KBM-7 (cell line): ENCODE measurements at places on chromosomes 7 and 10.

DNA sequence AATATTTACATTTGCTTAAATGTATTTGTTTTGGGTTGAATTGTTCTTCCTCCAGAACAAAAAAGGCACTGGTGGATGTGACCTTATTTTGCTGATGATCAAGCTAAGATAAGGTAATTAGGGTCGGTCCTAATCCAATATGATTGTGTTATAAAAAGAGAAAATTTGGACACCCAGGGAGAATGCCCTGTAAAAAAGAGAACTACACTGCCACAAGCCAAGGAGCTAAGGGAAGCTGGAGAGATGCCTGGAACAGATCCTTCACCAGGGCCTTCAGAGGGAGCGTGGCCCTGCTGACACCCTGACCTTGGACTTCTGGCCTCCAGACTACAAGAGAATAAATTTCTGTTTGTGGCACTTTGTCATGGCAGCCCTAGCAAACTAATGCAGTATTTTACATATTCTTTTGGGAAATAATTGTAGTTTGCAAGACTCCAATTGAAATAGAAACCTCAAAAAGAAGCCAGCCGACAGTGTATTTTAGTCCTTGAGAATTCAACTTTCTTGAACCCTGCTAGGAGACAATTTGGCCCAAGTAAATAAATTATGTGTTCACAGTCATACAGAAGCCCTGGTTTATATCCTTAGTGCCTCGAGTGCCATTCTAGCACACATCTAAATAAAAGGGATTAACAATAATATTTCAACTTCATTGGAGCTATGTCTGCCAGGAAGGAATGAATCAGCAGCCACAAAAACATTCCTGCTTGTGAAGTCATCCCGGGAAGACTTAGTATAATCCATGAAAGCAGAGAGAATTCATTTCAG is 164.6 kb downstream of the PKD1L1 start:
- DNase-seq, result no peak

DNA sequence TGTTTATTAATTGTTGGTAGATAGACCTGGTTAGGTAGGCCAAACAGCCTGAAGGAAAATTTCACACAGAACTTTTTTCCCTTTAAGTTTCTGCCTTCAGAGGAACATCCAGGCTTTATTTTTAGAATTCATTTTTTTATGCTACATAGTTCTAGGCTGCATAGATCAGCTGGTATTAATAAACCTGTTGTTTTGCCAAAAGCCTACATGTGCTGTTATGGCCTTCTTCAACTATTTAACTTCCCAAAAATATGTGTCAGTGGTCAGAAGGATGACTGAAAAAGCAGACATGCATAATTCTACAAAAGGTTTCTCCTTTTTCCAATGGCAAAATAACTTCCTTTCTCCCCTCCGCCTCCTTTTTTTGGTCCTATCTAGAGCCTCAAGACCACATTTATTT is 303.0 kb upstream of the DKK1 start:
- no peak for DNase-seq

- DNase-seq, result no peak
These were observed 15.2 kb downstream of the SND1 start for GRCh38 chr7:127667017-127667670.

DNA sequence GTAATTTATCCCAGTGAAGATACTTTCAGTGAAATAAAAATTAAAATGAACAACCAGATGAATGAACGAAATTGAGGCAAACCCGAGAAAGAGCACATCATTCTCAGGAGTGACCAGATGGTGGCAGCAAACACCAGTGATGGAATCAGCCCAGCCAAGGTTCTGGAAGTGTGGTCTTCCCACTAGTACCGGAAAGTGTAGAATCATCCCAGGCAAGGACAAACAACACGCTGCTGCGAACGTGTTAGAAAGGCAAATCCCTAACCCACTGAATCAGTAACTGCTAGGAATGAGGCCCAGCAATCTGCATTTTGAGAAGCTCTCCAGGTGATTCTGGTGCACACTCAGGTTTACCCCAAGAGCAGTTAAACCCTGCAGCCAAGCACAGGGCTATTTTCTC is 15.5 kb upstream of the SLC18A3 start:
- DNase-seq, result peak; percentile 57

- DNase-seq, result no peak
These were observed 119.0 kb downstream of the OAT start for GRCh38 chr10:124299696-124300095.

DNA sequence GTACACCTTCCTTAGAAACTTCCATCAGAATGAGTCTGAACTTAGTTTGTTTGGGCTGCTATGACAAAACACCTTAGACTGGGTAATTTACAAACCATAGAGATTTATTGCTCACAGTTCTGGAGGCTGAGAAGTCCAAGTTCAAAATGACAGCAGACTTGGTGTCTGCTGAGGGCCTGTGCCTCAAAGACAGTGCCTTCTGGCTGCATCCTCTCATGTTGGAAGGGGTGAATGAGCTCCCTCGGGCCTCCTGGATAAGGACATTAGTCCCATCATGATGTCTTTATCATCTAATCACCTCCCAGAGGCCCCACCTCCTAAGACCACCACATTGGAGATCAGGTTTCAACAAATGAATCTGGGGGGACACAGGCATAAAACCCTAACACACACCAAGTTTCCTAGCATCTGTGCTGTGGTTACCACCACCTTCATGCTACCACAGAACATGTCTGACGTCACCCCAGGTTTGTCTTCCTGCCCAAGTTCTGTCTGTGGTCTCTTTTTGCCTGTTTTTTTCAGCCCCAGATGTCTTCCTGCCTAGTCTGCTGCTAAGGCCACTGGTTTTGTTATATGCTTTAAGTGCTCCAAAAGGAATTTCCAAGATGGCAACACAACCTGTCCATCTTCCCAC is 150.9 kb upstream of the COBL start:
- no peak for DNase-seq

DNA sequence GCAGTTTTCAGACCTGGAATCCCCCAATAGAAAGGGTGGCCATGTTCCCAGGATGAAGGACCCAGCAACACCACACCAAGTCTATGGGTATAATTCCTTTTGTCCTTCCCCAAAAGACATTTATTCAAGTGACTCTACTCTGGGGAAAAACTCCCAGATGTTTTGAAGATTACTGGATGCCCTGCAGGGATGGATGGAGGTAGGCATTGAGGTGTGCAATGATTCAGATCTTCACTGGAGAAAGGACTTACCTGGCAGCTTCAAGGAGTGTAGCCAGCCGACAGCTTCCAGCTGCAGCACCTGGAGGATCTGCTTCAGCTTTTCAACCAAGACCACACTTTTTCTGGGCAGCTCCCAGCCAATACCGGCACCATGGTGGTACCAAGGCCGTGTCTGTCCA is 172.0 kb downstream of the BAMBI start:
- DNase-seq, result no peak

- no peak for DNase-seq
These were observed 126.3 kb upstream of the CELF2 start for GRCh38 chr10:10891124-10892082.

- DNase-seq, result no peak
These were observed 7.3 kb downstream of the ADAM8 start for GRCh38 chr10:133269367-133269766.

- DNase-seq, result no peak
These were observed 37.1 kb downstream of the SLC25A13 start for GRCh38 chr7:96284835-96285234.

DNA sequence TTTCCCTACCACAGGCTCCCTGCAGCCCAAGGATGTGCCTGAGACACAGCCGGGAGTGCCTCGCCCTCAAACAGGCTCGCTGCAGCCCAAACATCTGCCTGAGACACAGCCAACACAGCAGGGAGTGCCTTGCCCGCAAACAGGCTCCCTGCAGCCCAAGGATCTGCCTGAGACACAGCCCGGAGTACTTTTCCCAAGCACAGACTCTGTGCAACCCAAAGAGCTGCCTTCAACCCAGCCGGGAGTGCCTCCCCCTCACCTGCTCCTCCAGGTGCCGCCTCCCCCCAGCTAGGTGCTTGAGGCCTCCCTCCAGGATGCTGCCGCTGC is 42.9 kb downstream of the ANTXRL start:
- DNase-seq, result no peak

DNA sequence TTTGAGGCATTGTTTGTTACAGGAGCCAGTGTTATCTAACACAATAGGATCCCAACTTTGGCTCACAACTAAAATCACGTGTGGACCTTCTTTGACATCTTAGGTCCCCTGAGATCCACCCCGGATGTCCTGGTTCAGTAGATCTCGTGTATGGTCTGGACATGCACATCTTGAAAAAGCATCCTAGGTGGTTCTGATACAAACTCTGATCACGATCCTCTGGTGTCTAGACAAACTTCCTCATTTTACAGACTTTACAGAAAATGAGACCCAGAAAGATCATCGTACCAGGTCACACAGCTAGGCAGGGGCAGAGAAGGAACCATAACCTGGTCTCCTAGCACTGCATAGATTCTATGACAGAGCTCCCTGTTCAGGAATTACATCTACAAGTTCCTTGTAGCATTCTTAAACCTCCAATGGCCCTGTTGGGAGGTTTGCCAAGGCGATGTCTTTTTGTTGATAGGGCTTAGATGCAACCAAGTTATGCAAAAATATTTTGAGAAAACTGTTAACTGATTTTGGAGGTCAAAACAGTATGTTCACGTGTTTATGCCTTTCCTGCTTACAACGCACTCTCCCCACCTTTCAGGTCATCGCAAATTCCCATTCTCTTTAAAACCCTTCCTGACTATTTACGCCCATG is 30.8 kb upstream of the CHST15 start:
- DNase-seq, result no peak

DNA sequence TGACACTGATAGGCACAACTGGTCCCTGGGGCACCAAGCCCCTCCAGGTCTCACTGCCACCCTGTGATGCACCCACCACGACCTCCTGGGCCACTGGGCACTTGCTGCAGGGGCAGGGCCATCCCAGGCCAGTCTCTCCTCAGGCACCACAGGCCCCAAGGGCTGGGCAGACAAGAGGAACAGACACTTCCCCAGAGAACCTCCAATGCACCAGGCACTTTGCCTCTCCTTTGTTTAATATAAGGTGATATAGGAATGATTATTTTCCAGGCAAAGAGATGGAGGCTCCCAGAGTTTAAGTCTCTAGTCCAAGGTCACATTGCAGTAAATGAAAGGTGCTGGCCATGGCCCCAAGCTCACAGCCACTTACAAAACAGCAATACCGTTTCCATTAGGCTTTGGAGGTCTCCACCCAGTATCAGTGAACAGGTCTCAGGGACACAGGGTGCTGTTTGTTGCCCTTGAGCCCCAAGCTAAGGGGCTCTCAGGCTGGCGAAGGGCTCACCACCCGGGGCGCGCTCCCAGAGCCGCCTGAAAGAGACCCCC is 4.5 kb downstream of the DEPP1 start:
- no peak for DNase-seq

DNA sequence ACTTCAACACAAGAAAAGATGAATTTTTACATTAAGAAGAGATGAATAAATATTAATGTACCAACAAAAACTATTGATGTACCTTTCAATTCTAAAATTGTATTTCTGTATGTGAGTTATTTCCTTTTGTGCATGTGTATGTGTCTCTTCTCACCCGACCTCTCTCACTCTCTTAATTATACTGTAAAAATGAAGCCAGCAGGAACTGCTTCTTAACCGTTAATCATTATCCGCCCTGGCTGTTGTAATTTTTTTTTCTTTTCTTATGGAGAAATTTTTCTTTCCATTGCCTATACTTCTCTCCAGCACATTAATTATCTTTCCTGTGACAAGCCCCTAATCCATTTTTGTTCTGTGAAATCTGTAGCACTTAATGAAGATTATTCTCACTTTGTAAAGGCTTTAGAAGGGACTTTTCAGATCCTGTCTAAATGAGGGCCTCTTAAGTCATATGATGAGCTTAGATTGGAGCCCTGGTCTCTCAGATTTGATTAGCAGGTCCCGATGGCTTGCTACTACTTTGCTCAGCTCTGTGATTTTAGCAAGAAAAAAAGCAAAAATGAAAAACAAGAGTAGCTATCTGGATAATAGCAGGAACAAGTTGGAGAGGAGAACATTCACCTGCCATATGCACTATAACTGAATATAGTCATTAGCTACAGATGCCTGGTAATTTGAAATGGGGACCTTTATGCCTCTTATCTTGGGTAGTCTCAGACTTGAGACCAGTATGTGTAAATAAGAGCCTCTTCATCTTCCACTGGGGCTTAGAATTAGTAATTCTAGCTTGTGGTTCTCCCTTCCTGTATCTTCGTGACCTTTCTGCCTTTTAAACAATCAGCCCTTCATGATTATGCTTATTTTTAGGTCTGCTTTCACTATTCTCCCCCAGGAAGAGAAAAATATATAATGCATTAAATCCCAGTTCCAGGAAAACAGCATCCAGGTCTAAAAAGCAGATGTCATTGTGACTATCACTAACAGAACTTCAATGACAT is 80.0 kb upstream of the COL1A2 start:
- DNase-seq, result no peak

GRCh38 chr10:10758306-10758705 is 259.4 kb upstream of the CELF2 start:
- DNase-seq, result no peak

GRCh38 chr7:154592388-154592787 is 410.5 kb downstream of the PAXIP1 start:
- DNase-seq, result no peak
